ENCODE measurements at places on chromosomes 4 and X. TPM values are rescaled to one million over a fixed set of nuclear protein-coding genes. Genes with fewer than 3 reads are reported as not detected.

SMIM10 gene
- total RNA-seq, result 0.86 TPM

EPGN gene
- total RNA-seq, result not detected

GRCh38 chrX:40281336-40282005, 183.7 kb upstream of the BCOR start:
- no peak for DNase-seq

- no peak for DNase-seq
Measured at GRCh38 chr4:42600578-42600977, 56.3 kb downstream of the ATP8A1 start.

GRCh38 chrX:122913134-122913533, 270.9 kb upstream of the GRIA3 start:
- DNase-seq, result no peak

Data from right lobe of liver (tissue), 6 donors.